ENCODE measurements at places on chromosomes 5 and 9.

DNA sequence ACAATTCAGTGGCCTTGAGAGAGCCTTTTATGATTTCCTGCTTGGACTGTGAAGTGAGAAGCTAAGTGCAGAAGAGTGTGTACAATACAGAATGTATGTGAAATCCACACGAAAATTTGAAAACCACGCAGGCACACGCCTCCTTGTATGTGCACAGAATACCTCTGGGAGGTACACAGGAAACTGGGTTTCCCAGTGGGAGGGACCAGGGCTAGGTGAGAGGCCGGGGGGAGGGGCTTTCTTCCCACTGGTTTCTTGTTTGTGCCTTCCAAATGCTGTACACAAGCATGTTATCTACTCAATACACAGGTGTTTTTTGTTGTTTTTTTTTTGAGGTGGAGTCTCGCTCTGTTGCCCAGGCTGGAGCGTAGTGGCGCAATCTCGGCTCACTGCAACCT, 16.1 kb downstream of the C9orf50 start:
- DNase-seq = no peak

DNA sequence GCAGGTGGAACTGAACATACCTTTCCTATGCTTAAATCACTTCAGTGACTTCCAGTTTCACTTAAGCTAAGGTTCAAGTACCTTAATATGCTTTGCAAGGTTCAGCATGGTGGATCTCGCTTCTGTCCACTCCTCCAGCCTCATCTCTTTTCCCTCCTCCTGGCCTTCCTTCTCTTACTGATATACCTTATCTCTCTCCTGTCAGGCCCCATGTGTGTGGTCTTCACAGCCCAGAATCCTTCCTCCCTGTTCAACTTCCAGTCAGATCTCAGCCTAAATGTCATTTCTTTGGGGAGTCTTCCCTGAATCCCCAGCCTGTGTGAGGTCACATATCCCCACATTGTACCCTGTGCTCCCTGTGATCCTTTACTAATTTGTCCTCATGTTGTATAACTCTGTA, 87.7 kb downstream of the ANGPTL2 start:
- DNase-seq = no peak

DNA sequence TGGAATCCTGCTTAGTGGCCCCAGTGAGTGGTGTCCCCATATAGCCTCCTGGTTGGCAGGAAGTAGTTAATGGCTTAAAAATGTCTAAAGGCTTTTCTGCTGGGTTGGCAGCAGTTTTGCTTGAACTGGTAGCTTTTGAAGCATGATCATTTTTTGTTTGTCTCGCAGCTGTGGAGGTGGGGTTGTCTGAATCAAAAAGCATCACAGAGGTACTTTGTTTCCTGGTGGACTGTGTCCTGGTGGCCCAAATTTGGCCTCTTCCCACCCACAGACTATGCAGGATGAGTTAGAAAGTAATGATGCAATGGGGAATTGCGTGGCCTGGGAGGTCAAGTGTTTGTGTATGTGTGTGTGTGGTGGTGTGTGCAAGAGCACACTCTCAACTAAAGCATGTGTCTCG, 322.7 kb downstream of the ARHGEF28 start:
- no peak for DNase-seq

GRCh38 chr9:121393318-121393717, 23.3 kb upstream of the STOM start:
- no peak for DNase-seq

DNA sequence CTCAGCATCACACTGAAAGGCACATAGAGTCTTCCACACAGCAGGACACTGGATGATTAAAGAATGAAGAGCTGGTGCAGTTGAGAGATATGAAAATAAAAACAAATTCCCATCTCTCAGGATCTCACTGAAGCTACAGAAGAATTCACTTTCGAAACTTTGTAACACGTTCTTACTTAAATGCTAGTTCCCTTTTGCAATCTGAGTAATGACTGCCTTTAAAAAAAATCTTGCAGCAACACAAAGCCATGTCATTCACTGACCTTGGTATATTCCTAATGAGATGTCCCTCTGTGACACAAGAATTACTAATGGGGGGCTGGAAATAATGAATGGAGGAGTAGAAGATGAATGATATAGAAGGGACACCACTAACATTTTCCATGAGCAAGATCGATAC, 201.8 kb downstream of the GLIS3 start:
- DNase-seq = no peak

DNA sequence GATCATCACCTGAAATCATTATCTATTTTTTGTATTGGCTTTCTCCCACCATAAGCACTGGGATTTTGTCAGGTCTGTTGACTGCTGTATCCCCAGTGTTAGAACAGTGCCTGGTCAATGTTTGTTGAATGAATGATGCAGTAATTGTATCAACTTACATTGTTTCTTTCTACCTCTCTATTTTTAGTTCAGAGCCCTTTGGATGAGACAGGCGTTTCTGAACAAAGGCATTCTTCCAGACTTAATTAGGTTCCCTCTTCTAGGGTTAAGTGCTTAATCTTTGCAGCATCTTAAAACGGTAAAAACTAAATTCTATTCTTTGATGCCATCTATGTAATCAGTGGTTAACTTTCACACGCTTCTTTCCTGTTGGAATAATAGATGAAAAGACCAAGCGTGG, 26.3 kb downstream of the SLC44A1 start:
- no peak for DNase-seq

DNA sequence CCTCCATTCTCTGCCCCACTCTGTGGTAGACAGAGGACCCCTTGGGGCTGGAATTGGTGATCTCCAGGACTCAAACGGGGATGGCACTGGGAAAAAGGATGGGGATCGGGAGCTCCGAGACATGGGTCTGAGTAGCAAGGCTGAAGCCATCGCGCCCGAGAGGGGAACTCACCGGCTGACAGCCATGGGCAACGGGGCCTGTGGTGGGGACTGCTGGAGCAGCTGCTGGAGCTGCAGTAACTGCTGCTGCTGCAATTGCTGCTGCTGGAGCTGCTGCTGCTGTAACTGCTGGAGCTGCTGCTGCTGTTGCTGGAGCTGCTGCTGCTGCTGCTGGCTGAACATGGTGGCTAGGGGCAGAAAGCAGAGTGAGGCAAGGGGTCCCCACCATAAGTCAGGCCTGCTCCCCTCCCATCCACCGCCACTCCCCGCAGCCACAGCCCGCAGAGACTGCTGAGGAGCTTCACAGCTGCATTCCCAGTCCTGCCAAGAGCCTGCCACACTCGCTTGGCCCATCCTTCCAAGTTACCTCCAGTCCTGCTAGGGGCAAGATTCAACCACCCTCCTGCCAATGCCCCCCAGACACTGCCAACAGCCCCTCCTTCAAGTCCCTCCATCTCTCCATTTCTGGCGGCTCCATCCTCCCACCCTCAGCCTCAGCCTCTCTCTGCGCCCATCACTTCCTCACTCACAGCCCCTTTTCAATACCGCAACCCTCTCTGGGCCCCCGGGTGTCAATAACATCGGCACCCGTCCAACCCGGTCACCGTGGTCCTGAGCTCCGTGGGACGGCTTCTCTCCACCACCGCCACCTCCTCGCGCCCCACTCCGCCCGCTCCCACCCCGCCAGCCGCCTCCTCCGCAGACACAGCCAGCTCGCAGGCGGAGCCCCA, 611 bp downstream of the CIZ1 start:
- no peak for DNase-seq

- no peak for DNase-seq
Measured at GRCh38 chr5:2861605-2862004, 110.1 kb upstream of the IRX2 start.

DNA sequence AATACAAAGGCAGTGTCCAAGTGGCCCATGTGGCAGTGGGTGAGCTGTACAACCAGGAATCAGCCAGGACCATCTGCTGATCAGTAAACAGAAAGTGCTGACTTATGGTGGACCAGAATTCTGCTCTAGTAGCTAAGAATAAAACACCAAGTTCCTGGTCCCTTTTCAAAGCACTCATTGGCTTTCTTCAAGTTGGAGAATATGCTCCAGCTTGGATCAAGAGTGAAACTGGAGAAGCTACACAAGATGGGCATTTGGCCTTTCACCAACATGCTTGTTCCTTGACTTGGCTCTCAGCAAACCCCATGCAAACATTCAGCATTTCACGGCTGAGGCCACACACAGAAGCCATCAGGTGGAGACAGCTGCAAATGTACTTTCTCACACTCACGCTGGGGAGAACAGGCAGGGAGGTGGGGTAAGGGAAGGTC, 32.1 kb downstream of the MARCHF3 start:
- no peak for DNase-seq

GRCh38 chr5:159987031-159987674, 21.8 kb upstream of the TTC1 start:
- DNase-seq = peak; percentile 58

GRCh38 chr5:133552925-133553525, 59.3 kb downstream of the FSTL4 start:
- peak; percentile 18 for DNase-seq

- no peak for DNase-seq
Measured at GRCh38 chr5:57863661-57864060, 381.1 kb upstream of the ACTBL2 start.

GRCh38 chr5:109426075-109426474, 16.3 kb upstream of the PJA2 start:
- DNase-seq = no peak

DNA sequence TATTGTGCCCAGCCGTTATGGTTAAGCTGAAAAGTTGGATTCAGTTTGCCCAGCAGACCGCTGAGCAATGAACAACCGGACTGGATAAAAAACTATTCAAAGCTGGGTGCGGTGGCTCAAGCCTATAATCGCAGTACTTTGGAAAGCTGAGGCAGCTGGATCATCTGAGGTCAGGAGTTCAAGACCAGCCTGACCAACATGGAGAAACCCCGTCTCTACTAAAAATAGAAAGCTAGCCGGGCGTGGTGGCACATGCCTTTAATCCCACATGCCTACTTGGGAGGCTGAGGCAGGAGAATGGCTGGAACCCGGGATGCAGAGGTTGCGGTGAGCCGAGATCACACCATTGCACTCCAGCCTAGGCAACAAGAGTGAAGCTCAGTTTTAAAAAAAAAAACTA, 318.4 kb downstream of the RAB3C start:
- no peak for DNase-seq

GRCh38 chr9:33140401-33141360, 26.5 kb downstream of the B4GALT1 start:
- no peak for DNase-seq

DNA sequence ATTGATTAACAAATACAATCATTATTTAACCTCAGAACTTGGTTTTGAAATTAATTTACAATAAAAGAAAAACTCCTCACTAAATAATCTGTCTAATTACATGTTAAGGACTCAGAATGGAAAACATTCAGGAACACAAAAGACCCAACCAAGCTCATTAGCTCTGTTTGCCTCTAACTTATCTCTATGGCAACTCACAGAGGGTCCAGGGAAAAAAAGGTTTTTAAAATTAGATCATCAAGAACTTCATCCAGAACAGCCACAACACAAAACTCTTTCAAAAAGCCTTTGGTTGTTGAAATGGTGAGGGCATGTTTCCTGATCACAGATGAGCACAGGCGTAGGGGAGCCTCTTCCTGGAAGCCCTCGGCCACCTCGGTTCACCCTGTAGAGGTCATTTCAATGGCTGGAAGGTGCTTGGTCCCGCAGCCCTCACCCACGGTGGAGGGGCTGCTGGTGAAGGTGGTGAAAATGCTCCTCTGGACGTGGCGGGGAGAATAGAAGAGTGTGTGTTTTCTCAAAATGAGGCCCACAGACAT, 17.2 kb upstream of the TCF7 start:
- no peak for DNase-seq

GRCh38 chr5:31886206-31886605, 247.3 kb downstream of the PDZD2 start:
- no peak for DNase-seq

- DNase-seq = no peak
Measured at GRCh38 chr5:8906303-8906967, 639.4 kb downstream of the SEMA5A start.

DNA sequence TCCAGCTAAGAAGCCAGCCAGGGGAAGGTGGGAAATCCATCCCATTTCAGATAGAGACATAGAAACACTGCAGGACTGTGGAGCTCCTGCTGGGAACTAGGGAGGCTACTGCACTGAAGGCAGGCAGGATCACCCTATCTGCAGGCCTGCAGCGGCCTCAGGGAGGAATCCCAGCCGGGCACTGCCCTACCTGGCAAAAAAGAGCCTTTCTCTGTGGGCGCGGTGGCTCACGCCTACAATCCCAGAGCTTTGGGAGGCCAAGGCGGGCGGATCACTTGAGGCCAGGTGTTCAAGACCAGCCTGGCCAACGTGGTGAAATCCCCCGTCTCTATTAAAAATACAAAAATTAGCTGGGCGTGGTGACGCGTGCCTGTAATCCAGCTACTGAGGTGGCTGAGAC, 71.4 kb upstream of the PHYKPL start:
- no peak for DNase-seq

DNA sequence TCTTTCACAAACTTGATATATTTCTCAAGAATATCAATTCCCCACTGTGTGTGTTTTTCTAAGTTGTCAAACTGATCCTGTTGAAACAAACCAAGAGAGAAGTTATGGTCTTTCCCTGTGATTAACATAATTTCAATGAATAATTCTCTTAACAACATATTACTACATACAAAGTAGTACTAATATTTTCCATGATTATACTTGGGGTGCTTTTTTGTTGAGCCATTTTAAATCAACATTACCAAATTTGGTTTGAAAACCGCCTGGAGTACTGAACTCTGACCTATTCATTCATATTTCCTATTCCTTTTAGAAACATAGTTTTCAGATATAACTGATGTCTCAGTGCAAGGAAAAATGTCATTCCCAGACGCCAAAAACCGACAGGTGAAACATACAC, 48.1 kb downstream of the FNBP1 start:
- DNase-seq = no peak

GRCh38 chr9:18237776-18238175, 236.2 kb upstream of the ADAMTSL1 start:
- no peak for DNase-seq

GRCh38 chr5:174259696-174260420, 214.4 kb downstream of the NSG2 start:
- no peak for DNase-seq

DNA sequence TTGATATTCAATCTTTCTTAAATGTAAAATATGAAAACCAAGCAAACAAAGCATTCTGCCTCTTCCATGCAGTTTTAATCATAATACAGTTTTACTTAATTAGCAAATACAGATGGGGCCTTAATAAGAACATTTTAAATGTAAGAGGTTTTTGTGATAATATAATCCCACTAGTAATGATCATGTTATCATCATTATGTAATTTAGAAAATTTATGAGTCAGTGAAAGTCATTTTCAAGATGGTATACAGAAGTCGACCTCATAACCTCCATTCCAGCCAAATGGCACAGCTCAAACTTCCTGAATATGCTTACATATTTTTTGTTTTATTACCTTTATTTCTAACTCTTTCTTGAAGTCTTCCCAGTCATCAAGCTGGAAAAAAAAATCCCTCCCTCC, 102.2 kb upstream of the GNA14 start:
- no peak for DNase-seq

- no peak for DNase-seq
Measured at GRCh38 chr5:169785771-169786618, 148.9 kb downstream of the DOCK2 start.

GRCh38 chr5:139696894-139697658, 48.9 kb downstream of the CXXC5 start:
- DNase-seq = no peak
